CD8-positive, alpha-beta memory T cell (primary cell): ENCODE measurements at places on chromosomes 13 and 19.

- no peak for DNase-seq
Observed at GRCh38 chr19:9836021-9836420, 903 bp downstream of the PIN1 start.

- DNase-seq = no peak
Observed at GRCh38 chr13:98286799-98287198, 109.7 kb upstream of the RNF113B start.

DNA sequence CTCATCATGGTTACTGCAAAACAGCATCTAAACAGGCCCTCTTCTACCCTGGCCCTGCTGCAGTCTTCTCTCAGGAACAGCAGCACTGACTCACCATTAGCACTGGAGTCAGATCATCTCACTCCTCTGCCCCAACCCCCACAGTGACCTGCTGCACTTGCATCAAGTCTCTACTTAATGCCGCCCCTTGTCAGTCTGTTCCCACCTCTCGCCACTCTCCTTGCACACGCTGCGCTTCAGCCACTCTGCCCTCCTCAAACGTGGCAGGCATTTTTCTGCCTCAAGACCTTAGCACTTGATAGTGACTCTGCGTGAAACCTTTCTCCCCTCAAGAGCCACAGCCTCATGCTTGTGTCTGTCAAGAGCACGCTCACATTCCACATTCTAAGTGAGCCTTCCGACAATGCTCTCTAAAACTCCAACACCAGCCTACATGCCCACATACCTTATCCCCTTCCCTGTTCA lies 22.1 kb downstream of the MIPEP start:
- no peak for DNase-seq

- DNase-seq = no peak
Observed at GRCh38 chr13:47038188-47038587, 141.3 kb upstream of the HTR2A start.

GRCh38 chr13:52892925-52893324 lies 44.5 kb upstream of the PCDH8 start:
- no peak for DNase-seq

- DNase-seq = peak; percentile 82
Observed at GRCh38 chr19:12796146-12797071, 5.1 kb downstream of the JUNB start.

GRCh38 chr19:41228486-41228885 lies 9.5 kb downstream of the AXL start:
- no peak for DNase-seq

GRCh38 chr19:43316591-43317319 lies 36.7 kb upstream of the CD177 start:
- DNase-seq = no peak

- peak; percentile 67 for DNase-seq
Observed at GRCh38 chr13:110644892-110645521, 29.7 kb downstream of the NAXD start.

GRCh38 chr19:33221638-33222037 lies 4.0 kb downstream of the SLC7A10 start:
- no peak for DNase-seq

GRCh38 chr13:83716121-83716520 lies 166.2 kb downstream of the SLITRK1 start:
- DNase-seq = no peak

DNA sequence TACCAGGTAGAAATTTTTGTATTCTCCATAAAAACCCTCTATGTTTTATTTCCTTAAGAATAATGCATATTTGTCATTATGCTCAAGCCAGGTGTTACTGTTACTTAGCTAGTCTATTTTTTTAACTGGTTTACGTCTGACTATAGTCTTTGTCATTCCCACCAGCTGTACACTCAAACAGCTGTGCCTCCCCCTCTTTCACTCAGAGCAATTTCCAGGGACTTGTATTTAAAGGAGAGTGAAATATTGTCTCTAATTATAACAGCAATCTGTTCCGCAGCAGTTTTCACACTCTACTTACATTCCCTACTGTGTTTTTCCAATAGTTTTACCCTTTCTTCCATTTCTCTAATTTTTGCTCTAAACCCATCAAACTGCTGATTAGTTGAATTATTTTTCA lies 813.6 kb upstream of the MIR17HG start:
- no peak for DNase-seq

DNA sequence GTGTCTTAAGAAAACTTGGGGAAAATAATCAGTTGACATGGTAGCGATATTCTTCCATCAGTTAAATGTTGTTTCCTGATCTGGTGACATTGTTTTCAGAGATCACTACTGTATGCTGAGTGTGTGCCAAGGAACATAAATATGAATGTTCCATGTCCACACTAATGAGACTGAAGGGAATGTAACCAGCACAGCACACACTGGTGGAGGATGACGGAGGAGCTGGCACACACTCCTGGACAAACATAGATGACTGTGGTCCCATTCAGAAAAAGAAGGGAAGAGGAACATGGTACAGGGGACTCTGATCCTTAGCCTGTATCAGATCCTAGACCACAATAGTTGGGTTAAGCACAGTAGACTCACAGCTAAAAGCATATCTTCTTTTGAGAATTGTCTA lies 574.8 kb downstream of the MYO16 start:
- DNase-seq = no peak

GRCh38 chr19:48938256-48938655 lies 4.8 kb downstream of the DHDH start:
- DNase-seq = no peak

GRCh38 chr19:51407511-51408131 lies 9.8 kb downstream of the SIGLEC10 start:
- no peak for DNase-seq

DNA sequence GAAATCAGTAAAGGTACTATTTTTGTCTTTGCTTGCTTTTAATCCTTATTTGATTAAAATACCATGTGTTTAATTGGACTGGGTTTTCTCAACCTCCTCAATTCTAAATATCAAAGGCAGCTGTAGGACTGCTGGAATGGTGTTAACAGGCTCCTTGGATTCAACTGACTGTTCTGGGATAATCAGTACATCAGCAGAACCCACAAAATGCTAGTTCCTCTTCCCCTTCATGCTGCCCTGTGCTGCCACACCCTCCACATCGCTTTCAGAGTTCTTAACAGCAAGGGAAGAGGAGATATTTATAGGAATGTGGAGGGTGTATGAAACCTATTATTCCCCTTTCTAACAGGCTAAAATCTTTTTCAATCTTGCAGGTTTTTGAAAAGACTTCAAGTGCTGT lies 82.4 kb downstream of the KCTD12 start:
- no peak for DNase-seq

DNA sequence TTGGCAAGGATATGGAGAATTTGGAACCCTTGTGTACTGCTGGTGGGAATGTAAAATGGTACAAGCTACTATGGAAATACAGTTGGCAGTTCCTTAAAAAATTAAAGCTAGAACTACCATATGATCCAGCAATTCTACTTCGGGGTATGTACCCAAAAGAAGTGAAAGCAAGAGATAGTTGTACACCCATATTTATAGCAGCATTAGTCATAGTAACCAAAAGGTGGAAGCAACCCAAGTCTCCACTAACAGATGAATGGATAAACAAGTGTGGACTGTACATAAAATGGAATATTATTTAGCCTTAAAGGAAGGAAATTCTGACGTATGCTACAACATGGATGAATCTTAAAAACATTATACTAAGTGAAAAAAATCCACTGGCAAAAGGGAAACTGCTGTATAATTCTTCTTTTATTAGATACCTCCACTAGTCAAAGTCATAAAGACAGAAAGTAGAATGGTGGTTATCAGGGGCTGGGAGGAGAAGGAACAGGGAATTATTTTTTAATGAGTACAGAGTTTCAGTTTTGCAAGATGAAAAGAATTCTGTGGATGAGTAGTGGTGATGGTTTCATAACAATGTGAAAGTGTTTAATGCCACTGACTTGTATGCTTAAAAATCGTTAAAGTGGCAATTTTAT lies 141.6 kb downstream of the RXFP2 start:
- DNase-seq = no peak

GRCh38 chr13:94667190-94667589 lies 45.2 kb downstream of the SOX21 start:
- no peak for DNase-seq

- no peak for DNase-seq
Observed at GRCh38 chr19:33947265-33947964, 150.7 kb downstream of the KCTD15 start.

DNA sequence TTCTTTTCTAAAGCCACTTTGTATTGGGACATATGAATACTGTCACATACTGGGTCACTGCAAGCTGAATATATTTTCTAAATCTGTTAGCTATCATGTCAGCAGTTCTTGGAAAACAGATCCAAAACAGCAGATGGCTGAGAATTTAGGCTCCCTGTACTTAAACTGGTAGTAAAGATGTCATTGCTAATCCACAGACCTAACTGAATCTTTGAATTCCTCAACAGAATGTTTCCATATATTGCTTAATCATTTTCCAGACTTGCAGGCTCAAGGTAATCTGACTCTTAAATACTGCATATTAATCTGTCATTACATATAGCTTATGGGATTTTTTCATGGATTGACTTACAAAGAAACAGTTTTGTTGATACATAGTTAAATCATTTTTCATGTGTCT lies 639.0 kb upstream of the KLHL1 start:
- DNase-seq = no peak

DNA sequence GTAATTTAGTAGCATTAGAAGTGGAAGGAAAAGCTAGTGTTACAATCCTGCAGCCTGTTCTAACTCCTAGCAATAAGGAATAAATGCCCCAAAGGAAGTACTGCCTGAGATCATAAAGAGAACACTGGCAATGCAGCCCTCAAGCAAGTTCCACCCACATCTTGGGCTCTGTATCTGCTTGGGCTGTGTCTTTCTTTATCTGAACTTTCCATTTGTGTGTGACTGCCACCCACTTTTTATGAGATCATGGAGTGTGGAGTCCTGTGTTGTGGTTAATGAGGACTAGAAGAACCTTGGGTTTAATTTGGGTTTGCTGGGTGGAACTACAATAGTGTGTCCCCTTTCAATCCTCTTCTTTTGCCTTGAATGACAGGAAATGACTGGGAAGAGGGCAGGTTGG lies 38.2 kb downstream of the RFXAP start:
- DNase-seq = no peak
